GM23248 (cell line): ENCODE measurements at places on chromosomes 12 and 14.

GRCh38 chr12:1435456-1435855 is 158.9 kb downstream of the FBXL14 start:
- H3K36me3 ChIP-seq = no peaks in the 10 kb centered on the region
- DNase-seq = peak; percentile 52

- peak; percentile 77 for DNase-seq
- no peak overlapping the region for H3K27ac ChIP-seq
- no peaks in the 10 kb centered on the region for H3K4me1 ChIP-seq
- no peaks in the 10 kb centered on the region for H3K36me3 ChIP-seq
- H3K4me3 ChIP-seq = no peak overlapping the region
Observed at GRCh38 chr12:84874125-84874824, 38.3 kb downstream of the SLC6A15 start.

DNA sequence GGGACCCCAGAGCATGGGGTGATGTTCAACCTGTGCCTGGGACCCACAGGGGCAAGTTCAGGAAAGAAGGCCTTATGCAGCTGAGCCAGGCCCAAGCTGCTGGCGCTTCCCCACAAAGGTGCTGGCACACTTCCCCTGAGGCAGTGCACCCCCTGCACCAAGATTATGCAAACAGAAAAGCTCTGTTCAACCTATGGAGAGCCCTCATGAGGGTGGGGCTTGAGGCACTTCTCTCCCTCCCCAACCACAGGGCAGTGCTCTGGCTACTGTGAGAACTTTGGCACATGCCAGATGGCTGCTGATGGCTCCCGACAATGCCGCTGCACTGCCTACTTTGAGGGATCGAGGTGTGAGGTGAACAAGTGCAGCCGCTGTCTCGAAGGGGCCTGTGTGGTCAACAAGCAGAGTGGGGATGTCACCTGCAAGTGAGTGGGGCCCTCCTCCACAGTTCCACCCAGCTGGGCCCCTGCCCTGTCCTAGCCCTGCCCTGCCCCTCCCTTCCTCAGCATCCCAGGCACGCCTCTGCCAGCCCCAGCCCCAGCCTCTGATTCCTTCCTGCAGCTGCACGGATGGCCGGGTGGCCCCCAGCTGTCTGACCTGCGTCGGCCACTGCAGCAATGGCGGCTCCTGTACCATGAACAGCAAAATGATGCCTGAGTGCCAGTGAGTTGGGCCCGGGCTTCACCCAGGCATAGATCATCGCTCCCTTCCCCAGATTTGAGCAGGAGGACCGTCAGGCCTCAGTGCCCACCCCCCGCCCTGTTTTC is 5.5 kb upstream of the NXPH4 start:
- DNase-seq = no peak
- H3K4me3 ChIP-seq = no peak overlapping the region
- peaks cover 31% of the 10 kb centered on the region for H3K36me3 ChIP-seq
- no peak overlapping the region for H3K27ac ChIP-seq

DNA sequence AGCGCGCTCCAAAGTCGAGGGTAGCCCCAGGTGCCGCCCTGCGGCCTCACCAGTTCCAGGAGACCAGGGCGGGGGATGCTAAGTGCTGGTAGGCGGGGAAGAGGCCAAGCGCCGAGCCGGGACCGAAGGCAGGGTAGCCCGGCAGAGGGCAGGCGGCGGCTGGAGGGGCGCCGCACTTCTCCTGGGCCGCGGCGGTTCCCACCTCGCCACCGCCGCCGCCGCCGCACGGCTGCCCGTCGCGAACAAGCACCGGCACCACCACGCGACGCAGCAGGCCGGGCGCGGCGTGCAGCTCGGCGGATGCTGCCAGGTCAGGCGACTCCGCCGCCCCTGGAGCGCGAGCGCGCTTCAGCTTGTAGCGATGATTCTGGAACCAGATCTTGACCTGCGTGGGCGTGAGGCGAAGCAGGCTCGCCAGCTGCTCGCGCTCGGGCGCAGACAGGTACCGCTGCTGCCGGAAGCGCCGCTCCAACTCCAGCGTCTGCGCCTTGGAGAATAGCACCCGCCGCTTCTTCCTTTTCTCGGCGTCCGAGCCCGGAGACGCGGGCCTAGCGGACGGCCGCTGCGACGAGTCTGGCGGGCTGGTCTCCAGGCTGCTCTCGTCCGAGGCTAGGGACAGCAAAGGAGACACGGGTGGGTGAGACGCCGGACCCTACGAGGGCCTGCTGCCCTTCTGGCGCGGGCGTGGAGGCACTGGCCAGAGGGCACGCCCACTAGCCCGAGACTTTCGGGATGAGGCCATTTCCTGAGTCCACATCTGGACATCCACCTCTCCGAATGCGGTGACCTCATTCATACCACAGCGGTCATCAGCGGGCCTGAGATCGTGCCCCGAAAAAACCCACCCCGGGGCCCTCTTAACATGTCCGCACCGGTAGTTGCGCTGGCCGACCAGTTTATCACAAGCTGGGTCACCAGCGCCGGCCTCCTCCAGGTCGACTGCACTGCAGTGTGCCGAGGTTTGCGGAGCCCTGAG is 1.3 kb downstream of the NKX2-8 start:
- H3K4me3 ChIP-seq = peak overlapping the region; percentile 69
- DNase-seq = peak; percentile 62
- H3K4me1 ChIP-seq = no peaks in the 10 kb centered on the region
- H3K27me3 ChIP-seq = peaks cover 86% of the 10 kb centered on the region

- peaks cover 15% of the 10 kb centered on the region; the same call in 1 of the 2 replicates for H3K4me1 ChIP-seq
- H3K27me3 ChIP-seq = no peaks in the 10 kb centered on the region
- no peaks in the 10 kb centered on the region for H3K36me3 ChIP-seq
- no peak overlapping the region for H3K27ac ChIP-seq
- DNase-seq = no peak
Observed at GRCh38 chr14:23181946-23182345, 1.5 kb downstream of the SLC7A8 start.
